ENCODE measurements at places on chromosomes 2 and 18.

- DNase-seq = no peak
Measured at GRCh38 chr2:126804347-126804746, 94.3 kb upstream of the TEX51 start.

DNA sequence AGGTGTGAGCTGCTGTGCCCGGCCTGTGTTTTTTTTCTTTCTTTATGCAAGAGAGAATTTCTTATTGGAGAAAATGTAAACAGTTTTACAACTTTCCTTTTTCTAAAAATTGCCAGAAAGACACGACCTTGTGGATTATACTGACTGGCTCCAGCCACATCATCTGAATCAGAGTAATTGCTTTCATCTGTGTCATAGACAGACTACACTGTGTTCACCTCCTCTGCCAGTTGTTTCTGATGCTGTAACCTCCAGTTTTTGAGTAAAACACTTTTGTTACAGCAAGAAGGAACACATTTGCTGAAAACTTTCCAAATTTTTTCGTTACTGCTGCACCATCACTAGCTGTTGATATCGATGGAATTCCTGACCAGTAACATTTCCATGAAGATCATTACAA is 43.9 kb upstream of the PLEKHM3 start:
- no peak for DNase-seq

GRCh38 chr18:11383381-11383780 is 226.0 kb upstream of the SLC35G4 start:
- no peak for DNase-seq

DNA sequence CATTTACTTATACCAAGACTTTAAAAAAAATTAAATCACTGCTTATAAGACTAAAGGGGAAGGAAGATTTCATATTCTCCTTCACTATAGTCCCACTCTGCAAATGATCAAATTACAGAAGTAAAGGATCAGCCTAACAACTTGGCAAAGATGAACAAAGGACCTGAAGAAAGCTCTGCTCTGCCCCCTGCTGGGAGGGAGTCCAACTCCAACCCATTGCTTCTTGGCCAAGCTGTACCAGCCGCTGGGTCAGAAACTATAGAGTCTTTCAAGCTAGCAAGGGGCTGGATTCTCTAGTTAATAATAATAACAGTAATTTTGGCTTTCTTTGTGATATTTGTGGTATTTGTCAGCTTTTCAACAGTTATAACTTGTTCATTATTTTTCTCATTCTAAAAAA is 927.0 kb upstream of the CRIM1 start:
- no peak for DNase-seq

DNA sequence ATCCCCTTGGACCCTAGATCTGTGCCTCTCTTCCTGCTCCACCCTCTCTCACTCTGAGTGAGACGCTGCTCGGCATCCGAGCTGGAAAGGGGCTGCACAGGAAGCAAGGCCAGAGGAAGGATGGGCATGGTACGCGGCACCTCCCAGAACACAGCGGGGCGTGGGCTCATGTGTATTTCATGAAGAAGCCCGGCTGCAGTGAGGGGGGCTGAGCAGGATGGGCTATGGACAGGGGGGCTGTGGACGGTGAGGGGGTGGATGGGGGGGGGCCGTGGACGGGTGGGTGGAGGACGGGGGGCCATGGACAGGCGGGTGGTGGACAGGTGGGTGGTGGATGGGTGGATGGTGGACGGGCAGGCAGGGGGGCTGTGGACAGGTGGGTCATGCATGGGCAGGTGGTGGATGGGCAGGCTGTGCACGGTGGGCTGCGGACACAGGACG is 28.5 kb downstream of the SLC66A2 start:
- DNase-seq = no peak

DNA sequence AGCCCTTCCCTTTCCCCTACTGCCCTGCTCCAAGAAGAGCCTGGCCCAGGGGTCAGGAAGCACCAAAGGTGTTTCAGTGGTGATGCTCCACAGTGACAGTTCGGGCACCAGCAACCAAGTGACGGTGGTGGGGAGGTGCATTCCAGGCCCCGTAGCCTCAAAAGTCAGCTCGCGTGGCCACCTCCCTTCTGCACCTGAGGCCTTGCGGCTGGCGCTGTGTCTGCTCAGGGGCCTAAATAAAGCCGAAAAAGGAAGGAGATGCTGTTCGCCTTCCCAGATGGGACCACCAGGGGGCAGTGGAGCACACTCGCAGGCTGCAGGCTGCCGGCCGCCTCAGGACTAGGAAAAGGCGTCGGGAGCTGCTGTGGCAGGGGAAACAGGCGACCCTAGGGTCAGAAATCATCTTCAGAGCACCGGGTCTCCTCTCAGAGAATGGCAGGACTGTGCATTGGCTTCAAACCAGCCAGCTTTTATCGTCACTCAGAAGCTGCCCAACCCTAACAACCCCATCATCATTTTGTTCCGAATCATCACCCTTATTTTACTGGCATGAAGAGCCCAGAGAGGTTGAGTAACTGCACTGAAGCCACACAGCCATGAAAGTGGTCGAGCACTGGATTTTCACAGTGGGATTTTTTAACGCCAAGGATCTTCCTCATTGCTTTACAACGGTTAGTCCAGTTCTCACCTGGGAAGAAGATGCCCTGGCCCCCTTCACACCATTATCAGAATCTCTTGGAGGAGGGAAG is 213.0 kb upstream of the CELF4 start:
- DNase-seq = no peak

GRCh38 chr18:8756571-8756970 is 51.2 kb downstream of the MTCL1 start:
- DNase-seq = no peak

GRCh38 chr2:228446734-228447133 is 265.2 kb upstream of the SPHKAP start:
- no peak for DNase-seq

GRCh38 chr2:39755466-39755865 is 23.6 kb downstream of the THUMPD2 start:
- DNase-seq = no peak

DNA sequence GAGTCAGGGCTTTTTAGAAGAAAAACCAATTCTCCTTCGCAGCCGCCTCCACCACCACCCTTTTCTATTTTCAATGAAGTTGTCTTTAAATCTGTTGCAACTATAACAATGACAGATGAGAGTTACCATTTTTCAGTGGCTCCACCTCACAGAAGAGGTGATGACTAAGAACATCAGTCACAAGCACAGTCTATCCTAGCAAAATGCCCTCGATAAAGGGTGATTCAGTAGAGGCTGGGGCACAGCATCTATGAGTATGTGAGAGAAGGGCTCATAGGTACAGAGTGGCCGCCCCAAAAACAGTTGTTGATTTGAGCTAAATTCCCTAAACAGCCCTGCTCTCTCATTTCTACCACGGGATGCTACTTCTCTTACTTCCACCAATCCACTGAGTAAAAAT is 310.8 kb upstream of the MGAT5 start:
- no peak for DNase-seq

DNA sequence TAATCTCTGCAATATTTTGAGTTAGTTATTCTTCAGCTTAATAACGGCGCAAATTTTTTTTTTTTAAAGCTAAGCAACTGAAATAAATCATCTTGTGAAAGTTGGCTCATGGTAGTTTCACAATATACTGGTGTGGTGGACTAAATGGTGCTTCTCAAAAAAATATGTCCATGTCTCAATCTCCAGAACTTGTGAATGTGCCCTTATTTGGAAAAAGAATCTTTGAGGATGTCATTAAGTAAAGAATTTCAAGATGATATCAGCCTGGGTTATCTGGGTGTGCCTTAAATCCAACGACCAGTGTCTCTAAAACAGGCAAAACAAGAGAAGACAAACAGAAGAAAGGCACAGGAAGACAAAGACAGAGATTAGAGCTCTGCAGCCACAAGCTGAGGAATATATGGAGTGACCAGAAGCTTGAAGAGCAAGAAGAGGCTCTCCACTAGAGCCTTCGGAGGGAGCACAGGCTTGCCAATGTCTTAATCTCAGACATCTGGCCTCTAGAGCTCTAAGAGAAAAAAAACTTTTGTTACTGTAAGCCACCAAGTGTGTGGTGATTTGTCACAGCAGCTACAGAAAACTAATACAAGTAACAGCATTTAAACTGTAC is 71.4 kb downstream of the HNMT start:
- no peak for DNase-seq

Measured in stimulated activated CD8-positive, alpha-beta memory T cell treated with anti-CD3 and anti-CD28 coated beads, Interleukin-4, amount 100 ng/mL, for 1 hour (primary cell).